ENCODE measurements at places on chromosomes 13 and 19.

- DNase-seq: no peak
Observed at GRCh38 chr13:27182054-27182453, 10.4 kb upstream of the USP12 start.

GRCh38 chr13:80529734-80530133, 188.8 kb upstream of the SPRY2 start:
- no peak for DNase-seq

DNA sequence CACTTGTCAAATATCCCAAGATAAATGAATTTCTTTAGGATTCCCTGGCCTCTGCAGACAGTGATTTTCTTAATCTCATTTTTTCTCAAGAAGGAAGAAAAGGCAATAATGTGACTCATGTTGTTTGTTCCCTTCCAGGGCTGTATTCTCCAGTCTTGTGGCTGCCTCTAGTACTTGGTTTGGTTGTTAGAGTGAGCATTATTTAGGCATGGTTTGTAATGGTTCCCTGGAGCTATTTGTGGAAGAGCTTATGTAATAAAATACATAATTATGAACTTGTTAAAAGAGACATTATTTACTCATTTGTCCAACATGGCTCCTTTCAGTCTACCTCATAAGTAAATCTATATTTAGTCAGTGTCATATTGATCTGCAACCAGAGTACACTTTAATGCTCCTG, 270.4 kb downstream of the DCT start:
- DNase-seq: no peak

DNA sequence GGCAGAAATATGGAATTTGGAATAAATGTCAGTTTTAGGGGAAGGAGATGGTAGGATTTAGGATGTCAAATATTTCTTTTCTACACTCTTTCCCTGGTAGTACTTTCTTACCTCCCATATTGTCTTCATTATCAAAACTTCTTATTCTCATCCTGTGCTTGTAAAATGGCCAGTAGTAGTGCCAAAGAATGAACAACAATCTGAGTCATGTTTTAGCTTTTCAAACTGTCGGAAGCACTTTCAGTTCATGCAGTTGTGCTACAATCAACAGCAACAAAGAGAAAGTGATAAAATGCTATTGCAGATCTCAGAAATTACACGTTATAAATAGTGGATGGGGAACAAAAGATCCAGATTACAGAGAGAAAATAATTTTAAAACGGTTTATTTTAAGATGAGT, 193.7 kb upstream of the RXFP2 start:
- DNase-seq: no peak

DNA sequence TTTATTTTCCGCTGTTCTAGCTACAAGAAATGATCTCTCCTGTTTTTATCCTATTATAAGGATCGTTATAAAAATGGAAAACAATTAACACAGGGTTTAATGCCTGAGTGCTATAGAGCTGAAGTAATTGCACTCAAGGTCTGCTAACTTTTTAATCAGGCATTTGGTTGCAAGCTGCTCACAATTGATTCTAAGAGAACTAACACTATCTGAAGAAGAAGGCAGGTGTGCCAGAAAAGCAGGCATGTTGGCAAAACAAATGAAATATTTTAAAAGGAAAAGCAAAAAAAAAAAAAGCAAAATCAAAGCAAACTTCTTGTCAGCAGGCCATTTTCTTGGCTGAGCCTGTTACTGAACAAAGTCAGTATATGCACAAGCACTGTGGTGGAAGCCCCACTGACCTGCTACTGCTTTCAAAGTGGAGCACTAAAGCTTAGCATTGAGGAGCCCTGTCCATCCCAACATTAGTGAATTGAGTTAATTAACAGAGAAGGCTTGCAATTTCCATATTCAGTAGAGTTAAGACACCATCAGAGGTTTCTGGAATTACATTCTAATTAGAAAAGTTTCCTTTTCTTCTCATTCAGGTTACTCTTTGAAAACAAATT, 574.2 kb downstream of the PCDH9 start:
- no peak for DNase-seq

DNA sequence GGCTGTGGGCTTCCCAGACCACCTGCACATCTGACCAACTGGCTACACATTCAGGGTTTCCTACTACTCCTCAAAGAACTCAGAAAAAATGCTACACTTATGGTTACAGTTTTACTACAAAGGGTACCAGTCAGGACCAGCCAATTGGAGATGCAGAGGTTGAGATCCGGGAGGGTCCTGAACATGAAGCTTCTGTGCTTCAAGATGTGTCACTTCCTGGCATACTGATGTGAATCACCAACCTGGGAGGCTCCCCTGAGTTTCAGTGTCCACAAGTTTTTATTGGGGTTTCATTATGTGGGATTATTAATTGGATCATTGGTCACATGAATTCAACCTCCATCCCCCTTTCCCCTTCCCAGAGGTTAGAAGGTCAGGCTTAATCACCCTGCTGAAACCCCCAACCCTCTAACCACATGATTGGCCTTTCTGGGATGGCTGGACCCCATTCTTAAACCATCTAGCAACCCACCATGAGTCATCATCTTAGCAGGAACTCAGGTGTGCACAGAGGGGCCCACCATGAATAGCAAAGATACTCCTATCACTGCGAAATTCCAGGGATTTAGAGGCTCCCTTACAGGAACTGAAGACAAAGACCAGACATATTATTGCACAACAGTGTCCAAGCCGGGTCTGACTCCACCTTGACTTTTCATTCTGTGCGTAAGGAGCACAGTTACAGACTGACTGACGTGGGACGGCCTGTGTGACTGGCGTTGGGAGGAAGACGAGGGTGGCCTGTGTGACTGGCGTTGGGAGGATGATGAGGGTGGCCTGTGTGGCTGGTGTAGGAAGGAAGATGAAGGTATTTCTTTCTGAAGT, 90.7 kb downstream of the ATP8A2 start:
- no peak for DNase-seq

DNA sequence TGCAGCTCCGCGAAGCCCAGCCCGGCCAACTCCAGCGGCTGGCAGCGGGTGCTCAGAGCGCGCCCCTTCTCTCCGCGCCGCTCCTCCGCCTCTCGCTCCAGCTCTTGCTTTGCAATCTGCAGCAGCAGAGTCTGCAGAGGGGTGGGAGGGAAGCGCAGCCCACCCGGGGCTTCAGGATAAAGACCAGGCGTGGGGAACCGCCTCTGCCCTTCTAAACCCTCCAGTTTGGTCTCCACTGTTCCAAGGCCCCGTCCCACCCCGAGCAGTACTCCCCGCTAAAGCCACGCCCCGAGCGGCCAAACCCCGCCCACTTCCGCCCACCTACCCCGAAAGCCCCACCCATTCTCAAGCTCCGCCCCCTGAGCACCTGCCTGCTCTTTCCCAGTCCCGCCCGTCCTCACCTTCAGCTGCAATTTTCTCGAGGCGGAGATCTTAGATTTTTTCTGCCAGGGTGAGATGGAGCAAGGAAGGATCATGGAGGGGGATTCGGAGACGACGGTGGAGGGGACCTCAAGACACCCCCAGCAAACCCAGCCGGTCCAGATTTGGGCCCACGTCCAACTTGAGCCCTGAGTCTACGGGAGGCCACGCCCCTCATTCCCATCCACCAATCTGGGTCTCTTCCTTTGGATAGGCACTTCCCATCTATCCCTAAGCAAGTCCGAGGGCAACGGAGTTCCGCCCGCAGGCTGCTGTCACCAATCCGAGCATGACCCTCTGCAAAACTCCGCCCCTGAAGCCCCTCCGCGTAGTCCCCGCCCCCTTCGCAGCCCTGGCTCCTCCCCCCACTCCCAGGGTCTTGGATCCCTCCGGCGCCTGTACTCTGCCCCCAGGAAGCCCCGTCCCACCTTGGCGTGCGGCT, 1.1 kb downstream of the TNNI3 start:
- DNase-seq: no peak
